Brain (organoid and tissue), 16 donors: ENCODE measurements at places on chromosomes 2 and 18. TPM values are rescaled to one million over a fixed set of nuclear protein-coding genes. Genes with fewer than 3 reads are reported as not detected.

STAT4 gene
- 2.0 TPM for polyA plus RNA-seq

MYO1B gene
- polyA plus RNA-seq, result 35.7 TPM

CHRND gene
- polyA plus RNA-seq, result not detected

PLGLB1 gene
- 1.0 TPM for polyA plus RNA-seq

EIPR1 gene
- polyA plus RNA-seq, result 47.6 TPM

CRYGA gene
- polyA plus RNA-seq, result not detected

WDSUB1 gene
- 12.9 TPM for polyA plus RNA-seq

RSAD2 gene
- 2.4 TPM for polyA plus RNA-seq

NT5DC4 gene
- not detected for polyA plus RNA-seq

PLGLB2 gene
- polyA plus RNA-seq, result not detected

SP5 gene
- 3.9 TPM for polyA plus RNA-seq

DSG3 gene
- not detected for polyA plus RNA-seq

C2orf80 gene
- polyA plus RNA-seq, result 3.3 TPM

SLC40A1 gene
- 5.8 TPM for polyA plus RNA-seq

RIT2 gene
- polyA plus RNA-seq, result 8.6 TPM

UGT1A4 gene
- not detected for polyA plus RNA-seq

SEMA4C gene
- polyA plus RNA-seq, result 32.9 TPM

DSC3 gene
- polyA plus RNA-seq, result not detected

SERPINB13 gene
- not detected for polyA plus RNA-seq

CHRNG gene
- not detected for polyA plus RNA-seq

UGT1A9 gene
- polyA plus RNA-seq, result not detected

PSMA8 gene
- not detected for polyA plus RNA-seq

CMPK2 gene
- 5.9 TPM for polyA plus RNA-seq

SCTR gene
- polyA plus RNA-seq, result not detected

APCDD1 gene
- 36.8 TPM for polyA plus RNA-seq

LOXHD1 gene
- not detected for polyA plus RNA-seq

MERTK gene
- 6.3 TPM for polyA plus RNA-seq

PDE1A gene
- polyA plus RNA-seq, result 6.2 TPM

NLRC4 gene
- not detected for polyA plus RNA-seq

MYCN gene
- polyA plus RNA-seq, result 12.0 TPM

RGPD3 gene
- polyA plus RNA-seq, result not detected

TNFAIP6 gene
- 0.85 TPM for polyA plus RNA-seq

SLC16A14 gene
- polyA plus RNA-seq, result 2.2 TPM

UPP2 gene
- polyA plus RNA-seq, result 0.24 TPM

FAM117B gene
- 6.8 TPM for polyA plus RNA-seq

THSD7B gene
- polyA plus RNA-seq, result 1.8 TPM

LIPG gene
- 0.44 TPM for polyA plus RNA-seq

ST6GAL2 gene
- polyA plus RNA-seq, result 4.3 TPM

PID1 gene
- polyA plus RNA-seq, result 57.0 TPM
